ENCODE measurements at places on chromosomes 11 and 22.

DNA sequence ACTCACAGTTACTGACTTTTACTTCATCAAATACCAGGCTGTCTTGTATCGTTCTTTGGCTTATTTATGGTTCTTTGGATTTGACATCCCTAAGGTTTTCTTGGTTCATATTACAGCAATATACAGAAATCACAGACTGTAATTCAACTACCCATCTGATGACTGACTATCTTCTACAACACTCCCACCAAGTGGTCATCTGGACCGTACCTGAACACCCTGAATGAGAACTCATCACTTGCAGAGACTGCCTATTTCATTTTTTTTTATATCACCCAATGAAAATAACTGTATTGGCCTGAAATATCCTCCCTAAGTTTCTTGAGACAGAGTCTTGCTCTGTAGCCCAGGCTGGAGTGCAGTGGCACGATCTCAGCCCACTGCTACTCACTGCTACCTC is 9.5 kb upstream of the UPB1 start:
- no peak for DNase-seq

DNA sequence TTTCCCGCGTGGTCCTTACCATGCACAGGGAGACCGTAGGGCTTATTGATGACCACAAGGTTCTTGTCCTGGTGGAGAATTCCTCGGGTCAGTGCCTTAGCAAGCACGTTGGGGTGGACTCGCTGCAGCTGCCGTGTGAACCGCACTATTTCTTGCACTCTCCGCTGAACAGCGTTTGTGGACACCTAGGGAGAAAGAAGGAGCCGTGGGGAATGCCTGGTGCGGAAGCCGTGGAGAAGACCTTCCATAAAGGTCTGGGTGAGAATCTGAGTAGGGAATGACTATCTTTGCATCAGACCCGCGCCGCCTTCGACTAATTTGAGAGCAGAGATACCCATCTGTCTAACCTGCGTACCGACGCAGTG is 597 bp downstream of the RPUSD4 start:
- no peak for DNase-seq

DNA sequence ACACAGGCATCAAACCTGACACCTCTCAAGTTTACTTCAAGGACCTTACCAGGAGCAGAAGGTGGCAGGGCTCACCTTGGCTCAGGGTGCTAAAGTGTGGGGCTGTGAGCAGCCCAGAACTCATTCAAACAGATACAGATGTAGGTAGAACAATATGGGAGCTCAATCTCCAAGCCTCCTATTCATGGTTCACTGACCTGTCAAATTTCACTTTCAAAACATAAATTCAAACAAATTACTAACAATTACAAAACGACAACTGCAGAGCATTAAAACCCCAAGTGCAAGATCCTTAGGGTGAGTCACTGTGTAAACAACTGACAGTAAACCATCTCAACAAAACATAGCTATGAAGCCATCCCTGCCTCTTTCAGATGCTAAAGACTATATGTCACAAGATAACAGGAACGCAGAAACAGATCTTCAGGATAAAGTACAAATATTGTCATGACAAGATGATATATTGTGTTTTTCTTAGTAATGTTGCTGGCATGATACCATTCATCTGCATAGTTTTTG is 303.5 kb upstream of the ANO3 start:
- DNase-seq: no peak

DNA sequence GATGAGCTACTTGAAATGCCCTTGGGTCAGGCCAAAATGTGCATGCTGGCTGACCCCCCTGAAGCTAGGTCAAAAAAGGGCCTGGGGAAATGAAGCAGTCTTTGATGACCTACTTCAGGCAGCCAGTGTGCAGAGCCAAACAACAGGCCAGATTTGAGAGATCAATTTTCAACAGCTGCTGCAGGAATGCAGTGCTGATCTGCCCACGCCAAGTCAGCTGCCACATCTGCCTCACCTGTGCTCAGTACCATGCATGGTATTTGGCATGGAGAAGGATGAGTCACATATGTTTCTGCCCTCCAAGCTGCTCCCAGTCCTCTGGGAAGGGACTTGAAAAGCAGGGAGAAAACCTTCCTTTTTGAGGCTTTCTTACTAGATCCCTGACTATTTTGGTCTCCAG is 35.8 kb downstream of the MTNR1B start:
- no peak for DNase-seq

- DNase-seq: no peak
Observed at GRCh38 chr11:65653229-65654225, 9.2 kb downstream of the RELA start.

DNA sequence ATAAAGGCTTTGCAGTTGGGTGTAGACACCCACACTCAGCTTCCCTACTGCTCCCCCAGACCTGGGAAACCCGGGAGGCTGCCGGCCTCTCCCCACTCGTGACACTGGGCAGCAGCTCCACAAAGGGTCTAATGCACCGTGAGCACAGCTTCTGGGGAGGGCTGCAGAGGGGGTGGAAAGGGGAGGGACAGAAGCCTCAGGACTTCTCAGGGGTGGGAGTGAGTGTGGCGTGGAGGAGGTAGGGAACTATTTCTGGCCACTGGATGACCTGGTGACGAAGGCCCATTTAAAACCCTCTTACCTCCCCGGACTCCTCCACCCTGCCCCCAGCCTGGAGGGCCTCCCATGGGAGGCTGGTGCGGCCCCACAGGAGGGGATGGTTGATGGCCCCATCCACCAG is 56.6 kb downstream of the MACROD1 start:
- DNase-seq: no peak

DNA sequence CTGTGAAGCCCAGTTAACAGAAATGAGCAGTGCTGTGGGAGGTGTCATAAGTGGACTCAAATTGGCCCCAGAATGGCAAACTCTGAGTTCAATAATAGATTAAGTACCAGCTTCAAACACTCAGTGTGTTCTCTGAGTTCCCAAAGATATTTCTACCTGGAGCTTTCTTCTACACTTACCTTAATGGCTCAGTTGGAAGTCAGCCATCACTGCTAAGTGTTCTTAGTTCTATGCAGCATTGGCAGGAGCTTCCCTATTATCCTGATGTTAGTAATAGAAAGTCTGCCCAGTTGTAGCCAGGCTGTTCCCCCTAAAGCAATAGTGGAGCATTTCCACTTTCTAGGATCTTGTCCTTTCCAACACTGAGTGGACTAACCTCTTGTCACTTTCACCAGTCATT is 9.7 kb upstream of the PIK3IP1 start:
- DNase-seq: no peak

DNA sequence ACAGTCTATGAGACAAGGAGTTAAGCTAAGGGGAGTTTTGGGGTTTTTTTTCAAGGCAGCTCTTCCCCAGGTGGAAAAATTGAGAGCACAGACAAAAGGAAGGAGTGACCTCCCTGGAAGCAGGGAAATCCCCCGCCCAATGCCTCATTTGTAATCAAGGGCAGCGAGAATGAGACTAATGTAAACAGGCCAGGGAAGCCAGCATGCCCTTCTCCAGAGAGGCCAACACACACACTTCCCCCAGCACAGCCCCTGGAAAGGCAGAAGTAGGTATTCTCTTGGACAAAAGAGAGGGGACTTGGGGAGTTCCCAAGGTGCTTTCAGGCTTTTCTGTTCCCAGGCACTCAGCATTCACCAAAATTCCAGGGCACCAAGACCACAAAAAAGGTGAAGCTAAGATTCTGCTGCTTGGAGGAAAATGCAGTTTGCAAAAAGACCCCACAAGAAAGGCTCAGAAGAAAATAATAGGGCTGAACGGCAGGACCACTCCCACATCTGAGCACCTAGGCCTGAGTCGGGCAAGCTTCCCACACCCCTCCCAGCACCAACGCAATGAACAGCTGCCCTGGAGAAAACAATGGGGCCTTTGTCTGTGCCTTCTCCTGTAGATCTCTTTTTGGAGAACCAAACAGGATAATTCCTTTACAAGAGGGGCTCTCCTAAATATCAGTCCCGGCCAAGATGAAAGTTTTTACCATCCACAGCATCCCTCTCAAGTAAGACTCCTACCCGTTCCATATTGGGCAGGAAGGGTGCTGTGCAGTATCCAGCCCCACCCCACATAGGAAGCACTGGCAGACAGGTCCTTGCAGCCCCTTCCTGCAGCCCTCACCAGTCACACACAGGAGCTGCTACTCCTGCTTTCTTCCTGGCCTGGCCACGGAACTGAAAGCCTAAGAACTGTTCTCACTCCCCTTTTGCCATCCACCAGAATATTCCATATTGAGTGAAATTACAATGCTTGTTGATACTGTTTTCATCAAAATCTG is 70.7 kb upstream of the AKIP1 start:
- DNase-seq: no peak

- DNase-seq: no peak
Observed at GRCh38 chr11:88115828-88116755, 59.2 kb downstream of the RAB38 start.

DNA sequence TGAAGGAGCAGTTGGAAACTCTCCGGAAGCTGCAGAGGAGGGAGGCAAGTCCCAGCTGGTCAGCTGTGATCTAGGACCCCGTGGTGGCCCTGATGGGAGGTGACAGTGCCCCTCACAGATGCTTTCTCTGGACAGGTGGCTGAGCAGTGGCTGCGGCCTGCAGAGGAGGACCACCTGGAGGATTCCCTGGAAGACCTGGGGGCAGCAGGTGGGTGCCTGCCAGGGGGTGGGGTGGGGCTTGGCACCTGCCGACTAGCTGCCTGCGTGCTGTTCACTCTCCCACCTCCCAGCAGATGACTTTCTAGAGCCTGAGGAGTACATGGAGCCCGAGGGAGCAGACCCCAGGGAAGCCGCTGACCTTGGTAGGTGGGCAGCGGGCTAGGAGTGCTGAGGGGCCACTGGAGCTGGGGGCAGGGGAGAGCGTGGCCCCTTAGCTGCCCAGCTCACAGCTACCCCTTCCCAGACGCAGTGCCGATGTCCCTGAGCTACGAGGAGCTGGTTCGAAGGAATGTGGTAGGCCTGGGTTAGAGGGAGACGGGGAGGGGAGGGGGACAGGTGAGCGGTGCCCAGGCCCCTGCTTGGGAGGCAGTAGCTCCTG is 3.1 kb downstream of the SCO2 start:
- no peak for DNase-seq

- no peak for DNase-seq
Observed at GRCh38 chr11:14583252-14584034, 60.2 kb upstream of the PDE3B start.

DNA sequence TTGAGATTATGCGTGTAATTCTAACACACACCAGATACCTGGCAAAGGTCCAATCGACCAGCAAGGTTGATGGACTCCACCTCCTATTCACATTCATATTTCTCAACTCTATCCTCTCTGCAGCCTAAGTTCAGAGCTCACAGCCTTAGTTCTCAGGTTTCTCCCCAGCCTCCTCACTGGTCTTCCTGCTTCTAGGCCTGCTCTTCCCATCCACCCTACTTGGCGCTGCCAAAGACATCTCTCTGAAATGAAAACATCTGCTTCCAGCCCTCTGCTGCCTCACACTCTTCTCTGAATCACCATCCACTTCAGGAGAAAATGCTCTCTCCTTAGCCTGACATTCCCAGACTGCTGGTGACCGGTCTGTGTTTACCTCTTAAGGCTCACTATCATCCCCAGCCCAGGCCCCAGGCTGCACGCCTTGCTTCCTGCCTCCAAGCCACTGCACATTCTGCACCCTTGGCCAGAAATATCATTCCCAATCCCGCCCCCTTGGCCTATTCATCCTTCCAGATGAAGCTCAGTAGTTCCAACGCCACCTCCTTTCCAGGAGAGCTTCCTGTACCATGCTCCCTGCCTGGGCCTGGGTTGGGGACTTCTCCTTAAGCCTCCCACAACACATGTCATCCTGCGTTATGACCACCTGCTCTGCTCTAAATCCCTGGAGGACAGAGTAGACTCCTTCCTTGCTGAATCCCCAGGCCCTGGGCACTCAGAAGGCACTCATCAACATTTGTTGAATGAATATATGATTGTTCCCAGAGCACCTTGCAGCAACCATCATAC is 3.5 kb downstream of the ARRB1 start:
- no peak for DNase-seq

DNA sequence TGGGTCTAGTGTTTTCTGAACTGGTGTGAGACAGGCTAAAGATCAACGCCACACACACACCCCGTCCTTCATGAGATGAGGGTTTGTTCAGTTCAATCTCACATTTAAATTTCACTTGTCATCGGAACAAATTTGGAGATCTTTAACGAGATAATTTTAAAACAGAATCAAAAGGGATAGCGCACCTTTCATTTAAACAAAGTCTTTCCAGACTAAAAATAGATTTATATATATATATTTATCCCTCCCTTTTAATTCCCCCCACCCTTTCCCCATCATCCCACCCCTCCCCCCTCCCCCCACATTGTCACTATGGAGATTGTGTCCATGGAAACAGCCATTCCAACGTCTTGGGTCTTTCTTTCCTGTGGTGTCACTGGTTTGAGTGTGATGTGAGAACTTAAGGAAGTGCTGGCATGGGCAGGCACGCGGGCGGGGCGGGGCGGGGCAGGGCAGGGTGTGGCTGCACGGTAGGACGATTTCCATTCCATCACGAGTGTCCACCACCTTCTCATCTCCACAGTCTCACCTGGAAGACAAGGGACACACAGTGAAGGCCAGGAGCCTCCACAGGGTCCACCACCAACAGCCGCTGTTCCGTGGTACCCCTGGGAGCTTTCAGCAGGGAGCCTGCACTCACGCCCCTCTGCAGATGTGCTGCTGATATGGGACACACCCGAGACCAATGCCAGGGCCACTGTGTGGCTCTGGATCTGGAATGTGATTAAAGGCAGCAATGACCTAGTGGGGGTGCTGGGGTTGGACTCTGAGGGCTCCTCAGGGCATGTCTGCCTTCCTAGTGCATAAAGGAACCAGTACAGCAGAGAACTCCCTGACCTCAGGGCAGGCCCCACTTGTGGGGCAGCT is 30.5 kb upstream of the CYP2D6 start:
- DNase-seq: no peak

- DNase-seq: no peak
Observed at GRCh38 chr11:77370217-77370616, 68.7 kb upstream of the GDPD4 start.

- DNase-seq: no peak
Observed at GRCh38 chr11:70913715-70914231, 338.6 kb downstream of the SHANK2 start.

- no peak for DNase-seq
Observed at GRCh38 chr11:62383822-62384221, 35.0 kb upstream of the SCGB1A1 start.

- no peak for DNase-seq
Observed at GRCh38 chr11:86900162-86900561, 55.0 kb downstream of the FZD4 start.

GRCh38 chr11:12893787-12894672 is 115.1 kb upstream of the RASSF10 start:
- no peak for DNase-seq

GRCh38 chr11:73974604-73975478 is 7.8 kb downstream of the UCP2 start:
- no peak for DNase-seq

All from activated naive CD4-positive, alpha-beta T cell (primary cell).